ENCODE measurements at places on chromosomes 4 and X. TPM values are rescaled to one million over a fixed set of nuclear protein-coding genes. Genes with fewer than 3 reads are reported as not detected.
A peak's percentile ranks its signal among the peaks of the same experiment; 100 is the strongest.

DNA sequence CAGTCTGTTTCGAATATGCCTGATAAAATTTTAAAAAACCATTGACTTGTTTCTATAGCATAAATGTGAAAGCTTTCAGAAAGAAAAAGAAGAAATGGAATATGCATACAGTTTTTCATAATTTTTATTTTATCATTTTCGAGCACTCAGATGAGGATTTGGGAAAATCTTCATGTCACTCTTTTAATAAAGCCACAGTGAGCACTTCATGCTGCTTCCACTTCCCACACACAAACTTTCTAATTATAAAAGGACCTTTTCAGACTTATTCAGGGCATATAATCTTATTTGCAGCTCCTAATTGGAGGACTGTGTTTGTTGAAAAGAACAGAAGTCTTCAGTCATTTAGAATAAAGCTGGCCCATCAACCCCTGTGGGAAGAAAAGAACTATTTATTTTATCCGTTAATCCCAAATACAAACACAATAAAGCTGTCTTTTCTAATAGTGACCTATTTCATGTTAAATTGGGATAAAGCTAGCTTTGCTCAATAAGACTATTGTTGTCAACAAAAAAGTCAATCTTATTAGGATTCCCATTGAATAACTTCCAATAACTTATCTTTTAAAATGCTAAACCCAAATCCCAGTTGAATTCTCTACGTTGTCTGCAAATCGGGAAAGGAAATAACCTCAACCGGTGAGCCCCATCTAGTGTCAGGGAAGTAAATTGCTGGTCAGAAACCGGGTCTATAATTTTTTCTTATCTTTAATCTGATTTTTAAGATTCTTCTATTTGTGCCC, 211.5 kb downstream of the PDGFRA start:
- no peak for DNase-seq

DNA sequence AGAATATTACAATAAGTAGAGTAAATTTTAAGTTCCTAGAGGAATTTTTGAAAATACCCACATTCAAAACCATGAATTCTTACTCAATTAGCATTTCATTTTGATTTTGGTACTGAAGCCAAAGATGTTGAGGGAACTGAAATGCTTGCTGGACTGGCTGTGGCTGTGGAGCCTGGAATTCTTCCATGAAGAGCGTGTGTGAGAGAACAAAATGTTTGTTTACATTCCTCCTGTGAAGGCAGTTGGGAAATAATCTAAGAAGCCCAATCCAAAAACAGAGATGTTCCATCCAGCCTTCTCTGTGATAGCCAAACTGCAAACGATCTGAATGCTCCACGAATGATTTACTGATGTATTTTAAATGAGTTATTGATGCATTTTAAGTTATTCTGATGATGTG, 3.8 kb upstream of the ADH1B start:
- peak; percentile 81 for DNase-seq

DNA sequence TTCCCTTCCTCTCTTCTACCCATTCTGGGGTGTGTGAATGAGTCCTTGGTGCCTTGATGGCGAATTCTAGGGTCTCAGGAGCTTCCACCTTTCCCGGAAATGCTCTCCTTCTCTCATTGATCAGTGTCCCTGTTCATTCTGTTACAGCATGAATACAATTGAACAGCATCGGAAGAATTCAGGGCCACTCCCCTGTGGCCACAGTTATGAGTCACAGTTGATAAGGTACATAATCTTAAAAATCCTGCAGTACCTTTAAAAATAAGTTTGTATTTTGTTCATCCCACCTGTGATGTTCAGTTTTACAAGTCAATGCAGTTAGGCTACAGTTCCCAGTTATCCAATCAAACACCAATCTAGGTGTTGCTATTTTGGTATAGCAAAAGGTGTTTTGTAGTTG, 47.3 kb upstream of the FAM9A start:
- no peak for DNase-seq

GRCh38 chr4:3471886-3472285, 8.8 kb downstream of the DOK7 start:
- no peak for DNase-seq

DNA sequence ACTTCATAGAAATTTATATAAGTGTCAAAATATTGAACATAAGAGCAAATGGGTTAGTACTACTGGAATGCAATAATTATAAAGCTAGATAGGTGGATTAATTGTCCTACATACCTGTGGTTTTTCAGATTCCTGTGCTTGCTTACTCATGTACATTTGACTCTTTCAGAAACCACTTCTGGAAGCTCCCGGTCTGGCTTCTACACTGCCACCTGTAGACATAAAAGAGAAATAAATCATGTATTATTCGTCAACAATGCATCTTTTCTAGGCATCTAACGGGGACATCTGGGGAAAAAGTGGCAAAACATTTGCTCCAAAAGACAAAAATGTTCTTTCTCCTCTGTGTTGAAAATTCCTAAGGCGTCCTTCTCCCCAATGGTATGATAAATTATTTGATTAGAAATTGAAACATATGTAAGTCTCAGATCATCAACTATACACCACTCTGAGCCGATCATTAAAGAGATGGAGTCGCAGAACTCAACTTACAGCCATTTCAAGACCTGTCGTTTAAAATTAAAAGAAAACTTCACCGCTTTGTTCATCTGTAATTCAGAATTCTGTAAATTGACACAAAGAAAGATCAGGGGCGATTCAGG, 648.7 kb upstream of the DIPK2B start:
- DNase-seq, result no peak

DNA sequence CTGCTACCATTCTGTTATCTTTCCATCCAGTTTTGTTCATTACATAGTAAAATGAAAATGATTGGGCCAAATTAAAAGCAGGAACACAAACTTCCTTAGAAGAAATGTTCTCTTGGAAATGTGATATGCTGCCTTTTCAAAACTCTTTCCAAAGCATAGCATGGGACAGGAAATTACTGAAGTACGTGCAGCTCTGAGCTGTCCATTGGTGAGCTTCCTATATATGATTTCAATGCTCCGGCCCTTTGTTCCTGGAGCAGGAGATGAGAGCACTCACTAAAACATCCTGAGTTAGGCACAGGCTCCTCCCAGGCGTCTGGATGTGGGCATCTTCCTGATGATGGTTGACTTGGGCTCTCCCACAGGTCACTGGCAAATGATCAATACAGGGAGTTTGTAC, 33.0 kb upstream of the ANXA3 start:
- DNase-seq, result no peak

DNA sequence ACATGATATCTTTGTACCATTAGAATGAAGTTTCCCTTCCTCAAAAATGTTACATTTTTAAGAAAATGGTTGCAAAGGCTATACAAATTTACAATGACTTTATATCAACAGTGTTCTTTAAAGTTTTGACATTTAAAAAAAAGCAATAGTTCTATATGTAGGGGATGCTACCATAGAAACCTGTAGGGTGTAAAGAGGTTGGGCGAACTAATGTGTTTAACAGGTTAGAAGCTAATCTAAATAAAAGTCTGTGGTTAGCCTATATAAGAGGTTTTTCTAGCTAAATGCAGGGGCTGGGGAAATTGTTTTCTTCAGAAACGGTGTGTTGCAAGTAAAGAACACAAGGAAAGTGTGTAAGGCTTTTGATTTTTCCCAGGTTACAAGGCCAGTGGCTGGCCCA, 73.3 kb downstream of the GBA3 start:
- no peak for DNase-seq

- no peak for DNase-seq
Observed at GRCh38 chr4:117370944-117371668, 285.7 kb upstream of the TRAM1L1 start.

GRCh38 chr4:113978561-113979147, 793 bp downstream of the ARSJ start:
- DNase-seq, result no peak

- DNase-seq, result no peak
Observed at GRCh38 chr4:93751411-93751810, 77.1 kb upstream of the ATOH1 start.

DNA sequence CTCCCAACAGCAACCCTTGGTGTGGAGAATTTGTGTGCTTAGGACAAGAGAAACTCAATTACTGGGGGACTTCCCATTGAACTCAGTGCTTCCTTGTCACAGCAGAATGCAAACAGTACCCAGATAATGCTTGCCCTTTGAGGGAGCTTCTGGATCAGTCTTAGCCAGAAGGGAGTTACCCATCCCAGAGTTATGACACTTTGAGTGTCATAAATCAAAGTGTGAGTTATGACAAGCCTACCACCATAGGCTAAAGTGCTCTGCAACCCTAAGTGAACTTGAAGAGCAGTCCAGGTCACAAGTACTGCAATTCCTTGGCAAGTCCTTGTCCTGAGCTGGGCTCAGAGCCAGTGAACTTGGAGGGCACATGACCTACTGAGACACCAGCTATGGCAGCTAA, 1513.9 kb upstream of the PCDH10 start:
- no peak for DNase-seq

DNA sequence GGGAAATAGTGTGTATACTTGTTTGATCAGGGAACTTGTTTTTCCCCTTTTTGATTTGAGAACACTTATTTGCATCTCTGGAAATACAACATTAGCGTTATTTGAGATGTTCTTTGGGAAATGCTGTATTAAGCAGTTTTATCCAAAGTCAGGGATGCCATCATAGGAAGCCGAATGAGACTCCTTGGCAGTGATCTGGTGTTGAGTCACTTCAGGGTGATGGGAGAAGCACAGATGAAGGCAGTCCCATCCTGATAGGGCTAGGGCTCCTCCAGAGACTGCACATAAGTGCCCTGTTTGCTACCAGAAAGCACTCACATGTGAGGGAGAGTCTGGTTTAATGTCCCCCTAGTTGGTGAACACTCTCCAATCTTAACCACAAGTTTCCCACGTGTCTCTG, 62.3 kb downstream of the IL1RAPL1 start:
- no peak for DNase-seq

GRCh38 chr4:165360041-165360695, 18.6 kb upstream of the CPE start:
- DNase-seq, result no peak

DNA sequence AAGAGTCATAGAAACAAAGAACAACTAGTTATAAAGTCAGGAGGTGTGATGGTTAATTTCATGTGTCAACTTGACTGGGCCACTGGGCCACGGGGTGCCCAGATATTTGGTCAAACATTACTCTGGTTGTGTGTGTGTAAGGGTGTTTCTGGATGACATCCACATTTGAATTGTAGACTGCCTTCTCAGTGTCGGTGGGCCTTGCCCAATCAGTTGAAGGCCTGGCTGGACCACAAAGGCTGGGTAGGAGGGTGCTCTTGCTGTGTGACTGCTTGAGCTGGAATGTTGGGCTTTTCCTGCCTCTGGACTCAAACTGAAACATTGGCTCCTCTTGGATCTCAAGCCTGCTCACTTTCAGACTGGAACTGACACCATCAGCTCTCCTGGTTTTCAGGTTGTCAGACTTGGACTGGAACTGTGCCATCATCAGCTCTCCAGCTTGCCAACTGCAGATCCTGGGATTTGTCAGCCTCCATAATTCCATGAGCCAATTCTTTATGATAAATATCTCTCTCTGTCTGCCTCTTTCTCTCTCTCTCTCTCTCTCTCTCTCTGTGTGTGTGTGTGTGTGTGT, 41.4 kb downstream of the CLDN34 start:
- DNase-seq, result no peak

GRCh38 chr4:186144946-186145569, 40.6 kb downstream of the FAM149A start:
- peak; percentile 68 for DNase-seq

- DNase-seq, result no peak
Observed at GRCh38 chrX:155874571-155875244, 6.4 kb upstream of the VAMP7 start.

GRCh38 chr4:5788144-5788543, 77.1 kb downstream of the EVC start:
- peak; percentile 10 for DNase-seq

DNA sequence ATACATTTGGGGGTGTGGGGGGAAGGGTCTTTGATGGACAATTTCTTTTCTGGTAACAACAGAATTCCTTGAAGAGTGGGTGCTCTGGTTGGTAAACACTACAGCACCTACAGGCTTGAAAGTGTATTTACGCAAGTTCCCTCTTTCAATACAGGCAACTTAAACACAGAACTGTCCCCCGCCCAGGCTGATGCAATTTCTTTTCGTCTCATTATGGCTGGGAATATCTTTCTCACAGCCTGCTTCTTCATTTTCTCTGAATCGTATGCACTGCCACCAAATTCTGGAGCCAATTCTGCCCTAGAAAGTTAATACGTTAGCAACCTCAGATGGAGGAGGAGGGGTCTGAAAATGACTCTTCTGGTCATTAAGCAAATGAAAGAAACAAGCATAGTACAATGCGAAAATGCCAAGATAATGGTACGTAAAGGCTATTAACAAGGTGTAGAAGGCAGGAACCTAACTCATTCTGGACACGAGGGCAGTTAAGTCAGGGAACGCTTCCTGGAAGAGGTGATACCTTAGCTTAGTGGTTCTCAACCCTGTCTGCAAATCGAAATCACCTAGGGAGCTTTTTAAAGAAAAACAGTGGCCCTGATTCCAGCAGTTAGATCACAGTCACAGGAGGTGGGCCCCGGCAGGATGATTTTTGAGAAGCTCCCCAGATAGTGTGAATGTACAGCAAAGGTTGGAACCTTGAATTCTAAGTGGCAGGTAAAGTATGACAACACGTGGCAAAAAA, 1.0 kb downstream of the AGA start:
- no peak for DNase-seq

BMP2K gene
- 14.2 TPM for total RNA-seq

ADGRG2 gene
- total RNA-seq, result 1.2 TPM

STS gene
- total RNA-seq, result 4.2 TPM

GLUD2 gene
- 3.7 TPM for total RNA-seq

CLOCK gene
- 14.4 TPM for total RNA-seq

PCDH7 gene
- 1.5 TPM for total RNA-seq

CC2D2A gene
- 2.4 TPM for total RNA-seq
